ENCODE measurements at places on chromosomes 2 and 18.

GRCh38 chr2:127092306-127092705 is 14.6 kb downstream of the BIN1 start:
- no peak for DNase-seq

DNA sequence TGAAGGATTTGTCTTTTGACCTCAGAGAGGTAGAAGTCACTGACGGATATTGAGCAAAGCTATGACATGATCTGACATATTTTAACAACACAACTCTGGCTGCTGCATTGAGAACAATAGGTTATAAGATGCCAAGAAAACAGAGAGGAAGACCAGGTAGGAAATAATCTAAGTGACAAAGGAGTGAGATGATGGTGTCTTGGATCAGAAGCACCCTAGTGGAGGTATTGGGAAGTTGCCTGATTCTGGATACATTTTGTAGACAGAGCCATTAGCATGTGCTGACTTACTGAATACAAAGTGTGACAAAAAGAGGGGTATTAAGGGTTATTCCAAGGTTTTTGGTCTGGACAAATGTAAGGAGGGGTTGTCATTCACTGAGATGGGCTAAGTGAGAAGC is 1438.1 kb downstream of the DPP10 start:
- DNase-seq: no peak

DNA sequence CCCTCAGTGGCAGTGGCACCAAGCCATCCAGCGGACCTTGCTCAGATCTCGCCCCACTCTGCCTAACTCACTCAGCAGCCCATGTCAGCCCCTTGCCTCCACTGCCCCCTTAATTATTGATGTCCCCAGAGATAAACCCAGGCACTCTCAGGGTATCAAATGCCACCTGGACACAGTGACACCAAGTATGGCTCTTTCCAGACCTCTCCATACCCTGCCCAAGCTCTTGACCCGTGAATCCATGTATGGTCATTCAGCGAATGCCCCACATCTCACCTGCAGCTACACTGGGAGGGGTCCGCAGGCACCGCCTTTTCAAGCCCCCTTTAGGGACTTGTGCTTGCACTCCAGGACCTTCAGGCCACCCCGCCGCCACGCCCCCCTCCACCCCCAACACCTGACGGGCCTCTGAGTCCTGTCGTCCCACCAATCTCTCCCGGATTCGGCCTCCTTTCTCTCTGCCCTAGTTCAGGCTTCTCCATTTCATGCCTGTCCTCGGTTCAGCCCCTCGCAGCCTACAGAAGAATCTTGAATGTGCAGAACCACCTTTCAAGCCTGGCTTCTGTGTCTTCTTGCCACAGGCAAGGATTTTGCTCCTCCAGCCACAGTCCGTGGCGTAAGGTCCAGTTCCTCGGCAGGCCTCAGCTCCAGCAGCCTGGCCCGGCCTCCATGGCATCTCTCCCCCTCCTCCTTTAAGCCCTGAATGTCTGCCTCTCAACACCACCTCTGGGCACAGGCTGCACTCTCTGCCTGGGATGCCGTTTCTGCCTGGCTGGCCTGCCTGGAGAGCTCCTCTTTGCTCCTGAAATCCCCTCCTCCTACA is 54.1 kb upstream of the ODC1 start:
- no peak for DNase-seq

- DNase-seq: no peak
Observed at GRCh38 chr2:23482607-23483006, 97.6 kb downstream of the KLHL29 start.

DNA sequence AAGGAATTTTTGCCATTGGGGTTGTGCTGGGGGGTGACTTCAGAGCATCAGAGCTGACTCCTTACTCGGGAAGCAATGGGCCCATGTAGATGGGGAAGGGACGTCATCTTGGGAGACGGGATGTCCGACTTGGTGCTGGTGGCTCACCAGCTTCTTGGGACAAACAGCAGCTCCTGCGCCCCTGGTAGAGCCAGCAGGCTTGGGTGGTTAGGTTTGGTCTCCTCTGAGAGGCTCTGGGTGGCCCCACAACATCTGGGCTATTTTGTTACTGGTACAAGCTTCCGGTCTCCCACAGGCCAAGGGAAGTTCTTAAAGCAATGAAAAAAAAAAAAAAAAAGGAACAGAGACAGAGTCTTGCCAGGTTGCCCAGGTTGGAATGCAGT is 1.8 kb downstream of the NGEF start:
- no peak for DNase-seq

DNA sequence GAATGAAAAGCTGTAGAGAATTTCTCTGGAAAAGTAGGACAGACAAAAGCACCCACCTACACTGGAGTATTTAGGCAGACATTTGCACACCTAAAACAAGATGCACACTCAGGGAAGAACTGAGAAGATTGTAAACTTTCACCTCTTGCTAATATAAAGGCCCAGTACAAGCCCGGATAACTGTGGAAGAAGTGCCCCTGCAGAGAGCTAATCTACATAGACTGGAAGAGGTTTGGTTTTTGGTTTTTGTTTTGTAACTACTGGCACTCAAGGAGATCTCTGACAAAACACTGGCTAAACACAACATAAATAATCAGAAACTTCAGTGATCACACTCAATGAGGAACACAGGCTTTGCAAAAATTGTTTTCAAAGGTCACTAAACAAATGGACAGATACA is 782.2 kb upstream of the SLC8A1 start:
- no peak for DNase-seq

GRCh38 chr18:23512641-23513040 is 9.3 kb downstream of the RMC1 start:
- no peak for DNase-seq

- DNase-seq: no peak
Observed at GRCh38 chr2:195360242-195360641, 296.8 kb upstream of the SLC39A10 start.

DNA sequence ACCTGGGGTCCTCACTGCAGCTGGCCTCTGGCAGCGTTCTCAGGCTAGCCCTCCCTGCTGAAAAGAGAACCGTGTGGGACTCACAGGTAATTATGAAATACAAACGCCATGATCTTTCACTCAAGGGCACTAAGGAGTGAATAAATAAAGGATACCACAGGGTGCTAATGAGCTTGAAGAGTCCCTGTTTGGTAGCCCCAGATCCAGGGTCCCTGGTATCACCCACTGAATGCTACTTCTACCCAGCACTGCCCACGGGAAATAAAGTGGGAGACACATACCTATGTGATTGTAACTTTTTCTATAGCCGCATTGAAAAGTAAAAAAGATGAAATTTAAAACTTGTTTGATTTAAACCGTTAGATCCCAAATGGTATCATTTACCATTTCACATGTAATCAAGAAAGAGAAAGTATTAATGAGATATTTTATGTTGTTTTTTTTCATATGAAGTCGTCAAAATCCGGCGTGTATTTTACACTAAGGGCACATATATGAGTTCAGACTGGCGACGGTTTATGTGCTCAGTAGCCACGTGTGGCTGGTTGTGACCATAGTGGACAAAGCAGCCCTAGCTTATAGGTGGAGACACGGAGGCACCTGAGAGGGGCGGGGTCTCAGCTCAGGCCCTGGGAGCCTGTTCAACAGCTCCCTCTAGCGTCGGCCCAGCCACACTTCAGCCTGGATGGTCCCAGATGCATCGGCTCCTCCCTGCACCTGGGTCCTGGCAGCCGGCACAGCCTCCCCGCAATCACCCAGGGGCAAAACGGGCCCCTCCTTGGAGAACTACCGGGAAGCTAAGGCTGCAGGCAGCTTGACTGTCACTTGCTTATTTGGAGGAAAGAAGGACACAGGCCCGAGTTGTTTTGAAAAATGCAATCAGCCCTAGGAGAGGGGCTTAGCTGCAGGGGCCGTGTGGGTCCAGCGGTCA is 39.2 kb downstream of the ODC1 start:
- DNase-seq: peak; percentile 68

GRCh38 chr18:10804126-10804525 is 278.3 kb downstream of the NAPG start:
- no peak for DNase-seq

- no peak for DNase-seq
Observed at GRCh38 chr18:58452454-58453166, 176.3 kb downstream of the ALPK2 start.

DNA sequence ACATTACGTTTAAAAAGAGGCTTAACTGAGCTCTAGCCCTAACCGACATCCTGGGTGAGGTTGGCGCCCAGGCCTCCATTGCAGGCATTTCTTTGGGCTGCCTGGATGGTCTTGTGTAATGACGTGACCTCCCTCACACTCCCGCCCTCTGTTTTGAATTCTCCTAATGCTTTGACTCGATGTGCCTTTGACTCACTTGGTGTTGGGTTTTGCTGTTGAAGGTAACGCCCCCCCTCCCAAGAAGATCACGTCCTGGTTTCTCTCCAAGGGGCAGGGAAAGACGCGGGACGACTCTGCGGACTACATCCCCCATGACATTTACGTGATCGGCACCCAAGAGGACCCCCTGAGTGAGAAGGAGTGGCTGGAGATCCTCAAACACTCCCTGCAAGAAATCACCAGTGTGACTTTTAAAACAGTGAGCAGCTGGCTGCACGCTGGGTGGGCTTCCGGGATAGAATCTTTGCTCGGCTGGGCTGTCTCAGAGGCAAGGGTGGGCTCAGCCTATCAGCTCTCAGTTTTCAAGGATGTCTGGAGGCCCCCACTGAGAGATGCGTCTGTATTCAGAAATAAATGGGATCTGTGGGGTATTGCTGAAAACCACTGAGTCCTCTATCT is 87.9 kb upstream of the ATG16L1 start:
- no peak for DNase-seq

- DNase-seq: no peak
Observed at GRCh38 chr2:85001595-85001994, 30.6 kb downstream of the KCMF1 start.

GRCh38 chr2:42045352-42045751 is 2.5 kb upstream of the PKDCC start:
- no peak for DNase-seq

GRCh38 chr2:232854082-232854481 is 16.0 kb upstream of the SNORC start:
- no peak for DNase-seq

DNA sequence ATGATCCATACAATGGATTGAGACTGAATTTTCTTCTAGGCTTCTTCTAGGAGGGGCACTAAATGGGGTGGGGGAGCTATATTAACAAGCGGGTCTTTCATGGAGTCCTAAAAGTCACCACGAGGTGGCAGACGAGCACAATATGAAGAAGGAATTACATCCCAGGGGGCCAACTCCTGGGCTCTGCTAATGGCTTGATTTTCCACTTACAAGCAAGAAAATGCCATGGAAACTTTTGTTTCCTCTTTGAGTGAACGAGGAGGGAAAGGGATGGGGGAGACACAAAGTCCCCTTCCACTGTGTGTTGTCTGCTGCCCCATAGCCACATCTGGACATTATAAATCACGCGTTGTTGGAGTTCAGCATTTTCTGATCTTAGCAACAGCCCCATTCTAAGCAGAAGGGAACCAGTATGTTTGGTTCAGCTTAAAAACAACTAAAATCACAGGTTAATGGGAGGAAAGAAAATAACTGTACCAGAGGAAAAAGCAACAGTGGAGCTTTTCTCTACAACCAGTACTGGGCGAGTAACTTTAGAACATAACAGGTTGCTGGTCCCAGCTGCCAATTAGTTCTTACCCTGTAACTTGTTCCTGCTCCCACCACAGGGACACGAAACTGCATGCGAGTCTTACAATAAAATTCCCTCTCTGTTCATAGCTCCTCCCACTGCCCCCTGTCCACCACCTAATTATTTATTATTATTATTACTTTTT is 285.0 kb upstream of the PARD3B start:
- DNase-seq: peak; percentile 1

- DNase-seq: no peak
Observed at GRCh38 chr2:15498554-15498953, 62.6 kb downstream of the NBAS start.

DNA sequence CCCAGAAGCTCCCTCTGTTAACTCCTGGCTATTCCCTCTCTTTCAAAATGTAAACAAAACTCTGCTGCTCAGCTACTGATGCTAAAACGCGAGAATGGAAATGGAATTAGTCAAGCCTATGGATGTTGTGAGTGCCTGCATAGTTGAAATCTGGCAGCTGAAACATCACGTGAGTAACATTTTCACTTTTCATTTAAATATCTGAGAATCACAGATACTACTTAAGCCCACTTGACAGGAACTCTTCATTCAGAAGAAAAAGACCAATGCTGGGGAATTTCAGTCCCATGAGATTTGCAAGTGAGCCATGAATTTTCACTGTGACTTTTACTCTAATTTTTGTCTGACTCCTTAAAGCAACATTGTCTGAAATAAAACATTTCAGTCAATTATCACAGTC is 215.3 kb upstream of the SESTD1 start:
- DNase-seq: no peak

- no peak for DNase-seq
Observed at GRCh38 chr2:218214116-218214515, 2.9 kb upstream of the ARPC2 start.

DNA sequence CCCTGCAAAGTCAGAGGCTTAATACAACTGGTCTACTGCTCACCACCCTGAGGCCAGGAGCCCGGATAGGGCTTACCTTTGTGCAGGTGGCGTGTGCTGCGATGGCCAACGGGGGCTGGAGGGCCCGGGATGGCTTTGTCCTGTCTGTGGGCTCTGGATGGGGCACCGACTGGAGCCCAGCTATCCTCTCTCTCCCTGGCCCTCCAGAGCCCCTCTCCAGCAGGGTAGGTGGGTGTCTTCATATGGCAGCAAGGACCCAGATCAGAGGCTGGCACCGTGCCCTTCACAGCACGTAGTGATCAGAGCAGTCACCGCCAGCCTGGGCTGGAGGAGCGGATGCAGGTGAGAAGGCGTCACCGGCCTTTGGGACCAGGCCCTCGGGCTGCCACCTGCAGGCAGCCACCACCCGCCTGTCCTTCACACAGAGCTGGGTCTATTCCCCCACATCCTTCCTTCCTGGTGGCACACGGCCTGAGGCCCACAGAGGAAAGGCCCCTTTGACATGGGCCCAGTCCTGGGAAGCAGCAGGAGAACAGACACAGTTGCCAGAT is 232.1 kb downstream of the EIPR1 start:
- no peak for DNase-seq

- no peak for DNase-seq
Observed at GRCh38 chr2:221389904-221390303, 182.2 kb downstream of the EPHA4 start.

- DNase-seq: no peak
Observed at GRCh38 chr2:1141079-1141478, 190.4 kb downstream of the SNTG2 start.

GRCh38 chr2:216670266-216671080 is 24.9 kb downstream of the IGFBP5 start:
- no peak for DNase-seq

DNA sequence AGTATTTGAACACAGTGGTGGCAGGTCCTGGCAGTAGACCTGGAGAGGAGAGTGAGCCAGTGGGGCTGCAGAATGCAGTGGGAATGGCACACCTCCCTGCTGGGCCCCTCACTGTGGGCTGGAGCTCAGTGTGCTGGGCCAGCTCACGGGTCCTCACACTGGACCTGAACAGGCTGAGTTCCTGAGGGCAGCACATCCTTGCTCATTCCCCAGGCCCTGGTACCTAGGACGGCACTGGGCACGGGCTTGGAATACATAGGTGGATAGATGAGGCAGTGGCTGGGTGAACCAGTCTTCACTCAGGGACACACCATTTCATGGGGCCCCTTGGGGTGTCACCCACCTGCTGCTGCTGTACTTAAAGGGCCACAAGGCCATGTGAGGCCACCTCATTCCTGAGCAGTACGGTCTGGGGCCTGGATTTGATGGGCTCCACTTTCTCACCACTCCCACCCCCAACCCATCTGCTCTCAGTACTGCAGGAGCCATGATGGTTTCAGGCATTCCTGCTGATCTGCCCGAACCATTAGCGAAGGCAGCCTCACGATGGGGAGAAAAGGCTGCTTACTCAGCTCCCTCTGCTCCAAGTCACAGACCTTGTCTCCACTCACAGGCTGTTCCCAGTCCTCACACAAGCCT is 4.2 kb downstream of the TMEM177 start:
- DNase-seq: no peak
